ENCODE measurements at places on chromosomes 4 and X. TPM values are rescaled to one million over a fixed set of nuclear protein-coding genes. Genes with fewer than 3 reads are reported as not detected.

- DNase-seq: peak; percentile 5
Measured at GRCh38 chr4:5292101-5292500, 240.8 kb downstream of the STK32B start.

DNA sequence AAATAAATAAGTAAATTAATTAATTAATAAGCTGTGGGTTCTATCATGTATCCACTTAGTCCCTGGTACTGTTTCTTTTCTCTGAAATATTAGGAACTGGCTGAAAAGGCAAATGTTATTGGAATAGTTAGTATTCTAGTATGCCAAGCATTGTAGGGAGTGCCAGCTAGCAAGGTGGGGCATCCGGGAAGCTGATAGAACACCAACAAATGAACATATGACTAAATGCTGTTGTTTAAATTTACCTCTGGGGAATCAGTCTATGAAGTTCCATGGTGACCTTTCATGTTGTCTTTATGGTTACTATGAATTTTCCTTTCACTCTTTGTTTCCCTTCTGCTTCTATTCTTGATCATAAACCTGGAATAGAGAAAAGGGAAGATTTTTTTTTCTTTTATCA is 32.7 kb downstream of the NUDT6 start:
- DNase-seq: peak; percentile 22

DNA sequence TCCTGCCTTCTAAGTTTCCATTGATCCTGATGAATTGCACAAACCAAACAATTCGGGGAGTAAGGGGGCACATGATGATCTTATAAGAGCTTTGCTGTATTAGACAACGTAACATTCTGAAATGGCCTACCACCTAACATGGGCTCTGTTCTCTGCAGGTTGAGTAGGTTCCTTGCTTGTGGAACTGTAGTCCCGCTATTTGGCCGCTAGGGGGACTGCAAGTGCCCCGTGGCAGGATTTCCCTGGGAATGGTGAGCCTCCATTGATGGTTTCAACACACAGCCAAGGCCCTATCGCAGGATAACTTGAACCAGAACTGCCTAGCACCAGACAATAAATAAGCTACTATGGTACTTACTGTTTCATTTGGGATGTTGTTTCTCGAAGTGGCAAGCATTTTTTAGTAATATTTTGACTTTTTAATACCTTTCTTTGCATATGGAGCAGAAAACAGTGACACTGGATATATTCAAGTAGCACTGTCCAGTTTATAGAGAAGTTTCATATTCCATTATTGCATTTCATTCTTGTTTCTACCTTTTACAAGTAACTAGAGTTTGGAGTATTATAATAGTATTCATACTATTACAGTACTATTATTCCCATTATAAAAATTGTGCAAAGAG is 11.9 kb downstream of the AR start:
- peak; percentile 6 for DNase-seq

GRCh38 chr4:148779771-148780170 is 337.6 kb upstream of the NR3C2 start:
- DNase-seq: no peak

DNA sequence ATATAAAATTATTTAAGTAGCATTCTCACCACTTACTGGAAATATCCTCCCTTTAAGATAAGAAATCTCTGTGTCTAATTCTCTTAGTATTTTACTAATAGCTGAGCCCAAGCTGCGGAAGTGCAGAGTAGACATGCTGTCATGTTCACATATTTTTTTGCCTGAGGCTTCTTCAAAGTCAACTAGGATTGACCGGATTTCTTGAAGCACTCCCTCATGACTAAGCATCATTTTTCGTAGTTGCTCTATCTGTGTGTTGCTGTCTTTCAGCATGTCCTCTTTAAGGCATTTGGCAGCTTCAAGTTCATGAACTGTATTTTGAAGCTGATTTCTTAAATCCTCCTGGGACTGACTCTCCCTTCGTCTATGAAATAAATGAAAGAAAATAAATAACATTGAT is 36.9 kb downstream of the CCDC158 start:
- DNase-seq: peak; percentile 71

DNA sequence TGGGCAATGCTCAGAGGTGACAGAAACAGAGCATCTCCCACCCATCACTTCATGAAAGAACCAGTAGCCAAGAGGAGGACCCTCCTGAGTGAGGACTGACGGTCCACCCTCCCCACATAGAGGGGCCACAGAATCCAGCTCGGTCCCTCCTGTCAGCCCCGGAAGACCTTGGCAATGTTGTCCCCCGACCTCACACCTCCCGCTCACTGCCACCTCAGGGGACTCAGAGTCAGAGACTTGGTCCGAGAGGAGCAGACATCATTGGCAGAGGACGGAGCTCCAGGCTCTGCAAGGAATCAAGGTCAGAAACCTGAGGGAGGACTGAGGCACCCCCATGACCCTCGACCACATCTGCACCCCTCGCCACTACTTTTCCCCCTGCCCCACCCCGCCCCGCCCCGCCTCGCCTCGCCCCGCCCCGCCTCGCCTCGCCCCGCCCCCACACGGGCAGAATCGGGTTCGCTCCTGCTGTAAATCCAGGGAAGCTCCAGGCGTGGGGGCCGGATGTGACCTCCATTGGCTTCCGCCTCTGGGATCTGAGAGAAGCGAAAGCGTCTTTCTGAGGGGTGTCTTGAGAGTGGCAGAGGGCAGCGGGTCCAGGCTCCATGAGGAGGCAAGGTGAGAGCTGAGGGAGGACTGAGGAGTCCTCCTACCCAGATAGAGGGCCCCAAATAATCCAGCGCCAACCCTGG is at the start of gene MAGEA11:
MAGEA11 (plus strand) TSS at position 516 of the 692 bp plus-strand sequence. CDS start 1,100 bp downstream, outside the sequence.
- DNase-seq: no peak

DNA sequence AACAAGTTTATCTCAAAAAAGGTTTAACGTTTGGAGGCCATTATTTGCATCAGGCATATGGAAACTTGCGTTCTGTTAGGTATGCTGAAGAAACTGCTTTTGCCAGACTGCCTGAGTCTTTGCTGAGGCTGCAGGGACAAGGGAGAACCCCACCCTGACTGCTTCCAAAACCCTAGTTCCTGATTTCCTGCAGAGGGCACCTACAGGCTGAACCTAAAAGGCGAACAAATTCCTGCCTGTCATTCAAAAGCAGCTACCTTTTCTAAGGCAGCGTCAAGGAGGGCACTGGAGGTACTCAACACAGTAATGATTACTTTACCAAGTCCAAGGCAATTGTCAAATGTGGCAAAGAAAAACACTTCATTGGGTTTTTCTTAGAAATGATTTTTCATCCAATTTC is 578 bp upstream of the CORIN start:
- peak; percentile 11 for DNase-seq

- DNase-seq: no peak
Measured at GRCh38 chr4:26001413-26001812, 87.4 kb downstream of the SMIM20 start.

DNA sequence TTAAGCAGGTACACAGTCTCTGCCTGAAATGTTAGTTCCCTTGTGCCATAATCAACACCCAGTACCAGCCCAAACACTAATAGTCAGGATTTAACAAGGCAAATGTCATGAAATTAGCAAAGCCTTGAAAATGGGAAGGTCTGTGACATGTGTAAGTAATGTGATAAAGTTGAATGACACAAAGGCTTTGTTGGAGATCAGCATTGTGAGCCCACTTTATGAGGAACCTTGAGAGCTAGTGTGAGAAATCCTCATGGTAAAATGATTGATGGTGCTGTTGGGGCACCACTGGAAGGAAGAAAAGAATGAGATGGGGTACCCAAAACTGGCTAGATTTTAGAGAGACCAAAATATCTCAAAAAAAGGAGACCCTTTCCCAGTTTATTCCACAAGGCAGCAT is 3.3 kb upstream of the LIN54 start:
- DNase-seq: no peak

DNA sequence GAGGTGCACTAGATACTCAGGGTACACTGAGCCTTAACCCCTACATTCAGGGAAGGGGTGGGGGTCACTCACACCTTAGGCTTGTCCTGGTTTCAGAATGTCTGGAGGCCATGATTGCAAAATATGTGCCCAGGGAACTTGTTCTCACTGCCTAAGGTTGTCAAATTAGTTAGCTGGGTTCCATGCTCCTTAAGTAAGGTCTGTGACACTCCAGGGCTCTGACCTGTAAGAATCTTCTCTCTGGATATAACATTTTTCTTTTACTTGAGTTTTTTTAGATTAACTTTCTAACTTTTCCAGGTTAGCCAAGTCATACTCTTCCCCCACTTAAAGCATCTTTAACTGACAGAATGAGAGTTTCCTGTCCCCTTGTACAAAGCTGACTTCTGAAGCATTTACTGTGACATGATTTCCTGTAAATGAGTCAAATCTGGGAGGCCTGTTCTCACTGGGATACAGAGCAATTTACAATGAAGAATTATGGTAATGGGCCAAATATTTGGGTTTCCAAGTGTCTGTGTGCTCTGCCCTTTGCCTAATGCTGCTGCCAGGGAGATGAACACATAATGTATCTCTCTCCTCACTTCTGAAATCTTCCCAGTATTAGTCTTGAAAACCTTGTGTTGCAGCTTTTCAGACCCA is 101.7 kb downstream of the GATB start:
- no peak for DNase-seq

- no peak for DNase-seq
Measured at GRCh38 chr4:26402458-26402857, 81.6 kb downstream of the RBPJ start.

DNA sequence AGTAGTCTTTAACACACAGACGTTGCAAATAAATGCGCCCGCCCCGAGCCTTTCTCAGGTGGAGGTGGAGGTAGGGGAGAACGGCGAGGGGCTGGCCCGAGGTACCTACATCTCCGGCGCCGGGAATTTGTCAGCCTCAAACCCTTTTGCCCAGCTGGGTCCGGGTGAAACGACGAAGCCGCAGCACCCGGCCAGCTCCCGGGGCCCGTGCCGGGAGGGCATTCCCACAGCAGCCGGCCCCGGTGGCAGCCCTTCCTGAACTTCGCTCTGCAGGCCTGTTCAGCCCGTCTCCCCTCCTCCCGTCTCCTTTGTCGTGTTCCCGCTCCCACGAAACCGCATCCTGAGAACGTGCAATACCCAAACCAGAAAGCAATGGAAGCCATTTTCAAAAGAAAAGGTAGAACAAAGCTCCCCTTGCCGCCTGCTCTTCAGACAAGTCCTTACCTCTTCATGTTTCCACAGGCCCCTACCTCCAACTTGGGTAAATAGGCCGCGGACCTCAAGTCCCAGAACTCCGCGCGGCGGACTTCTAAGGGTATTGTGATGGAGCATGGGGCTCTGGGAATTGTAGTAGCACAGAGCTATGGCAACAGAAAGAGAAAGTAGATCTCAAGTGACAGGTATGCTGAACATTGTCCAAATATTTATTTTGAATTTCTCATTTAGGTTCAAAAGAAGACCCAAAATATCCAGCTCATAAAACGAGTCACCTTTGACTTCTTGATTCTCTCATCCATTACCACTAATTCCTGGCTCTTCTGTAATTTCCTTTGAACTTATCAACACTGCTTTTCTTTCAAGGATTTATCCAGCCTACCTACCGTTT is at the start of gene RBM41:
RBM41 (minus strand) TSS at position 501 of the 826 bp plus-strand sequence; CDS start at position 452, 49 bp downstream.
- DNase-seq: peak; percentile 72

Gene PDGFRA
- 0.07 TPM for total RNA-seq

Gene PDLIM5
- total RNA-seq: 137 TPM

Gene SNX12
- total RNA-seq: 60.4 TPM

Gene AKAP14
- total RNA-seq: not detected

Gene FOXR2
- not detected for total RNA-seq

Gene RTL5
- 0.14 TPM for total RNA-seq
